ENCODE measurements at places on chromosomes 6 and 20. TPM values are rescaled to one million over a fixed set of nuclear protein-coding genes. Genes with fewer than 3 reads are reported as not detected.

DNA sequence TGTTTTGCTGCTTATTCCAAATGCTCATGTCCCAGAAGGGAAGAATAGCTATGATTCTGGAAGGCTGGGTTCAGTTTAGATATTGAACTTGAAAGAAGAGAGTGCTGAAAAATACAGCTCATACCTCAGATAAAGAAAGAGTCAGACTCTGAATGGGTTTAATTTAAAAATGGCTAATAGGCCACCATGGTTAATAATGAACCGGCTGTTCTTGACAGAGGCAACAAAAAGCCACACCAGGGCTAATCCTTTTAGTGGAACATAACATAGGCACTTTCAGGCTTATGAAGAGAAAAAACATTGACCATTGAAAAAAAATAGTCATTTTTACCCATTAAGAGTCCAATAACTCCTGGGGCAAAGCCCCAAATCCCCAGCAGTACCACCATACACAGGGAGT lies 59.4 kb downstream of the TNFRSF21 start:
- DNase-seq = no peak

The ABT1 gene
- total RNA-seq = 14.5 TPM

- DNase-seq = no peak
Measured at GRCh38 chr6:166153966-166154365, 13.7 kb downstream of the TBXT start.

DNA sequence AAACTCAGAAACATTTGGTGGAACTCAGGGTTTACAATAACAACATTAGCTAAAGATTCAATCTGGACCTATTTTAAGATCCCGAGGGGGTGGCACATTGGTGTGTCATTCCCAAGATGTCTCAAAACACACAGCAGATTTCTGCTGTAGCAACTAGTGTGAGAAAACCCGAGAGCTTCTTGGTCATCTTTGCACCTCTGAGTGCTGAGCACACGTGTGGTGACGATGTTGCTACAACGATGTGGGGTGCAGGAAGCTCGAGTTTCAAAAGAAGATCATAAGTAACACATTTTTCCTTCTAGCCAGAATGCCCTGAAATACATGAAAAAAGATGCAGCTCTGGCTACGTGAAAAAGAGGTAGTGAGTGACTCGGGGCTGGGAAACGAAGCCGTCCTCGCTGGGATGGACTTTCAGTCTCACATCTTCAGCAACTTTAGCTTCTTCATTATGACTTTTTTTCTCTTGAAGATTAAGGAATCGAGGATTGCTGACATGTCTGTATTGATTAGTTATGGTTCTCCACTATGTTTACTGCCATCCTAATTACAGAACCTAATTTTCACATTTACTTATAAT lies 1.5 kb downstream of the RAMACL start:
- DNase-seq = no peak

DNA sequence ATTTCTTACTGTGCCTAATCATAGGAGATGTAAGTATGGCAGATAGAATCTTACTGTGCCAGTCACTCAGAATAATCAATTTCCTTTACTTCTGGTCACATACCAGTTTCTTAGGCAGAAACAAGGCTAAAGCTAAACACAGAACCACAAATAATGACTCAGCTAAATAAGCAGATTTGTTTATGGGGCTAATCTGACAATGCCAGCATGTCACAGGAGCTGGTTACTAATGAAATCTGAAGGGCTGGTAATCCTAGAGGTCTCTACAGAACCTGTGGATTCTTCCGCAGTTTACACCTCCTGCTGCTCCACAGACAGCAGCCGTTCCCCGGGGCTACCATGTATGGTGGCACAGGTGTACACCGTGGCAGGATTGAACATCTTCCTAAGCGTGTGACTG lies 80.8 kb downstream of the LYRM4 start:
- peak; percentile 32 for DNase-seq

The GSTA2 gene
- total RNA-seq = not detected

- DNase-seq = no peak
Measured at GRCh38 chr6:109240370-109241084, 141.7 kb downstream of the CD164 start.

DNA sequence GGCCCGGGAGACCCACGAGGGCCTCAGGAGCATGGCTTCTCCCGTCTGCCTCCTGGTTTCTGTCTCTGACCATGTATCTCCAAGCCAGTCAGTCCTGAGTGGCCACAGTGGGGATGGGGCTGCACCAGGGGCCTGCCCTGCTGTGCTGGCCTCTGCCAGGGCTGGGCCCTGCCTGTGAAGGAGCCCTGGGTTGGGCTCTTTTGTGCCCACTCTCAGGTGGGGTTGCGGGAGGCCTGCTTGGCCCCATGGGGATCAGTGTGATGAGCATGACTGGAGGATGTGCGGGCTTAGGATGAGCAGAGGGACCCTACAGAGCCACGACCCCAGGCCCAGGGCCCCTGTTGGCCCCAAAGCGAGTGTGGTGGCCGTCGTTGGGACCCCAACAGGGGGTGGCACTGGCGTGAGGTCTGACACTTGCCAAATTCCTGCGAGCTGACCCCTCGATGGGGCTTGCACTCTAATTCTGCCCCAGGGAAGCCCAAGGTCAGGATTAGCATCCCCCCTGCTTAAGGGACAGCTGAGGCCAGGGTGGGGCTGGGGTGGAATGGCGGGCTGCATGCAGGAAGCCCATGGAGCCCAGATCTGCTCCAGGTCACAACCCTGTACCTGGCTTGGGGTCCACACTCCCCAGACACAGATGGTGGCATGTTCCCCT lies 90.0 kb upstream of the BHLHE23 start:
- no peak for DNase-seq

The PGC gene
- total RNA-seq = not detected

- no peak for DNase-seq
Measured at GRCh38 chr20:55580475-55580874, 424.8 kb downstream of the CBLN4 start.

The SLC35D3 gene
- not detected for total RNA-seq

DNA sequence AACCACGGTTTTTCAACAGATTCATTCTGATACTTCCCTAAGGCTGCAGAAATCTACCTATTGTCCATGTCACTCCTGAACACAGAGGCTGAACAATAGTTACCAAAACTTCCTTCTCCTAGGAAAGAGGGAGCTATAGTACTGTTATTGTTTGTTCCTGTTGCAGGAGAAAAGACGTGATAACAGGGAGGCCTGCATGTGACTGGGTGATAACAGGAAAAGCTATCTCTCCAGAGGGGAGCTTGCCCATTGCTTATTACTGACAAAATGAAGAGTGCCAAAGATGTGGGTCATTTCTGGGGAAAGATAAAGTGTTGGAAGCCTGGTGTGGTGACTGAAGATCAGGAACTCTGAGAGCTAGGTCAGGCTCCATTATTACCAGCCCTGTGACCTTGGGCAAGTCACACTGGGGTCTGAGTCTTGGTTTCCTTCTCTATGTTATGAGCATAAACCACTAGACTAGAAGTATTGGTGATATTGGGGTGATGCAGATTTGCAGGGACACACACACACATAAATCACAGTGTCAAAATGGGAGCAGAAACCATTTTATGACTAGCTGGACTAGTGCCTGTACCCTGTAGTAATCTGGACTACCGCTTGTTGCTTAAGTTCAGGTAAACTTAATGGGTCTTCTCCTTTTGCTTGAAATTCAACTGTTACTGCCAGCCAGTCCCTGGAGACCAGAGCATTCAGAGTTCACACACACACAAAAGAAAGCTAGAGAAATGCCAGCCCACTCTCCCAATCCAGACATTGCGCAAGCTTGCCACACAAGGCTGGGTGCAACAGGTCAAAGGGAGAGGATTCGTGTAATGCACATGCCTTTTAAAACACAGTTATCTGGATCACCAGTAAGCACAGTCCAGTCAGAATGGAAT lies 136.0 kb upstream of the CNR1 start:
- DNase-seq = no peak

GRCh38 chr6:82057846-82058554 lies 189.5 kb downstream of the IBTK start:
- peak; percentile 68 for DNase-seq

DNA sequence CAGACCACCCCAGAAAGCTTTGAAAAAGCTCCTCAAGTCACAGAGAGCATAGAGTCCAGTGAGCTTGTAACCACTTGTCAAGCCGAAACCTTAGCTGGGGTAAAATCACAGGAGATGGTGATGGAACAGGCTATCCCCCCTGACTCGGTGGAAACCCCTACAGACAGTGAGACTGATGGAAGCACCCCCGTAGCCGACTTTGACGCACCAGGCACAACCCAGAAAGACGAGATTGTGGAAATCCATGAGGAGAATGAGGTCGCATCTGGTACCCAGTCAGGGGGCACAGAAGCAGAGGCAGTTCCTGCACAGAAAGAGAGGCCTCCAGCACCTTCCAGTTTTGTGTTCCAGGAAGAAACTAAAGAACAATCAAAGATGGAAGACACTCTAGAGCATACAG lies 39.6 kb downstream of the ZBTB2 start:
- no peak for DNase-seq

The SLC52A3 gene
- not detected for total RNA-seq

DNA sequence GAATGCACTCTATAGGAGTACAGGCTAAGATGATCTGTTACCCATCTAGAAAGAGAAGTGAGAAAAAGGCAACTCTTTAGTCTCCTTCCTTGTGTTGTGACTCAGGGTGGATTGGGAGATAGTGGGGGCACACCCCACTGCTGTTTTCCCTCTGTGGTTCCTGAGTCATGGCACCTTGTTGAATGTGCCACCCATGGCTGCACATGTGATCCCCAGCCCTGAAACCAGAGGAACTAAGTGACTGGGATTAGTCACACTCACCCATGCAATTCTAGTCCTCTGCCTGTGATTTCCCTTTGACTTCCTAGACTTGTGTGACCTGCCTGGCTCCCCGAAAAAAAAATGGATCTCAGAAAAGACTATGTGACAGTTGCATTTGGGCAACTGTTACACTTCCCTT lies 48.6 kb upstream of the HTR1B start:
- DNase-seq = no peak

- DNase-seq = peak; percentile 86
Measured at GRCh38 chr6:108559097-108559883, 1.4 kb upstream of the FOXO3 start.

DNA sequence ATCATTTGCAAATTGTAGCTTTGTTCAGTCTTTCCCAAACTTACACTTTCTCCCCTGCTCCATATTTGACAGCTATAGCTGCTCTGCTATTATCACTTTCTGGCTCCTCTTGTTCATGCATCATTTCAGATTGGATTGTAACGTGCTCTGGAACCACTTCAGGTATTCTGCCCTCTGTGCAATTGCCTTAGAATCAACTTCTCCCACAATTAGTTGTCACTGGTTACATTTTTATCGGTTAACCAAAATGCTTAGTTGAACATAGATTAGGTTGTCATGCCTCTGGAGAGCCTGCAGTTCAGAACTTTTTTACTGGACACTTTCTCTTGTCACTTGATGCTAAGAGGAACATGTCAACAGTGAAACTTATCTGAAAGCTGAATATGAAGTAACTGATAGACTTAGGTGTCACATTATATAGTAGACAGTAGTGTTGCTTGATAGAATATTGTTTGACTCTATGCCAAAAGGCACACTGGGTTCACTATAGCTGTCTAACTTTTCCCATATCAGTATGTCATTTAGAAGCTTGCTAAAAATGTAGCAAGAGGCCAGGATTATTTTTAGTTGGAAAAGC lies 127.7 kb upstream of the PTPRK start:
- no peak for DNase-seq

GRCh38 chr6:34602318-34603111 lies 46.4 kb upstream of the SPDEF start:
- DNase-seq = no peak

DNA sequence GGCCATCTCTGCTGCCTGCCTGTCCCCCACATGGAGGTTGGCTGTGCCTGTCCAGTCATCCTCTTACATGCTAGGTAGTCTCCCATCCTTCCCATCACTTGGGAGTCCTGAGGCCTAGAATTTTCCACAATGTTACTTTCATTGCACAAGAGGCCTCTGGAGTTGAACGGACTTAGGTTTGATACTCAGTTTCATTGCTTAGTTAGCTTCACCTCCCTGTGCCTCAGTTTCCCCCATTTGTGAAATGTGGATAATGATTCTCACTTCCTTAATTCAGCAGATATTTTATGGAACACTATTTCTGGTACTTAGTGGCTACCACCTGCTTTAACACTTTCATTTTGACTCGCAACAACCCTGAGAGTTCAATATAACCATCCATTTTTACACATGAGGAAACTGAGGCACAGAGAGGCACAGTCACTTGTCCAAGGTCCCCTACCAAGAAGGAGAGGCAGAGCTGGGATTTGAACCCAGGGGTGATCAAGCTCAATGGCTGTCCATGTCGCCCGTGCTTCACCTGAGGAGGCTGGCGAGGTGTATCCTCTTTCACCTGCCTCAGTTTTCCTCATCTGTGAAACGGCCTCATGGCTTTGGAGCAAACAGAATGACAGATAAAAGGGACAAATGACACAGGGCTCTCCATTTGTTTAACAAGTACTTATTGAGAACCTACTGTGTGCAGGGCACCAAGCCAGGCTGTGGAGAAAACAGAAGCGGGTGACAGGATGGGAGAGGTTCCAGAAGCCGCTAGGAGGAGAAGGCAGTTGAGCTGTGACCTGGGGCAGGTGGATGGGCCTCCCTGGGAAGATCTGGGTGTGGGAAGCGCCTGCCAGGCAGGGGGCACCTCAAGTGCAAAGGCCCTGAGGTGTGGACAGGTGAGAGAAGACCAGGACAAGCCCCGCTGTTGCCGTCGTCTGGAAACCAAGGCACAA lies 154.3 kb upstream of the PTPN1 start:
- DNase-seq = no peak

DNA sequence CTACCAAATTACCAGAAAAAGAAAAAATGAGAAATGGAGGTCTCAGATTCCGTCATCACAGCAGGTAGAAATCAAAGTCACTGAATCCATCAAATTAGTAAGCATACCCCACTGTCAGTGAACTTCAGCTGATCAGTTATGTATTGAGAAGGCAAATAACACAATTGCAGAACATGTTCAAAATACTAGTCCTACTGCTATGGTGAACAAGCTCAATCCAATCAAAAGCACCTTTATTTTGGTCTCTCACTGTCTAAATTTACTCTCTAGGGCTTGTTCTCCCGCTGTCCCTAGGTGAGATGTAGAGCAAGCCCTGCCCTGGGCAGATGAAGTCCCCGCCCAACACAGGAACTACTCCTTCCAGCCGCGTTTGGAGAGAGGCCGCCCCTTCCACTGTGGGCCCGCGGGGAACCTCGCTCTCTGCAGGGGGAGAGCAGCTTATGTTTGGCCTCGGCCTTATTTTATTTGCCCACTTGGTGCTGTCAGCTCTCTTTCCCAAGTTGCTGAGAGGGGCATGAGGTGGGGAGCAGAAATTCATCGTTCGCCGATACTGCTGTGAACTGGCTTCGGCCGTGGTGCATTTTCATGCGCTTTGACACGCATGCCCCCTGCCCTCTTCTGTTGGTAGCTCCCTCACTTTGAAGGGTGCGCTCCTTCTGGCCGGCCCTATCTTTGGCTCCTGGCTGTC lies 14.3 kb upstream of the MAP1LC3A start:
- DNase-seq = no peak
